Heart left ventricle (tissue), 16 donors: ENCODE measurements at places on chromosomes 16 and 17. TPM values are rescaled to one million over a fixed set of nuclear protein-coding genes. Genes with fewer than 3 reads are reported as not detected.

DNA sequence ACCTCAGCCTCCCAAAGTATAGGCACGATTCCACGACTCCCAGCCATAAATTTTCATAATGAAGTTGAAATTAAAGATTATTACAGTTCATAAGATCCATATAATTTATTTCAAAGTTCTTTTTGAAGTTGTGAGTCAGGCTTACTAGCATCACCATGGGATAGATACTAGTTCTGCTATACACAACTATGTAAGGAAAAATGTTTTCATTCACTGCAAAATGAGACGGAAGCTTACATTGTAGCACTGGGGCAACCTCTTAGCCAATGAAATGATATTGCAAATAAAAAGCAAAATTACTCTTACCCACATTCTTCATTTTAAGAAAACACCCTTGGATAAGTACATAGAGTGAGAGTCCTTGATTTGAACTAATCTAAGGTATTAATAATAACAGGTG lies 18.8 kb upstream of the MARCHF10 start:
- DNase-seq = no peak

DNA sequence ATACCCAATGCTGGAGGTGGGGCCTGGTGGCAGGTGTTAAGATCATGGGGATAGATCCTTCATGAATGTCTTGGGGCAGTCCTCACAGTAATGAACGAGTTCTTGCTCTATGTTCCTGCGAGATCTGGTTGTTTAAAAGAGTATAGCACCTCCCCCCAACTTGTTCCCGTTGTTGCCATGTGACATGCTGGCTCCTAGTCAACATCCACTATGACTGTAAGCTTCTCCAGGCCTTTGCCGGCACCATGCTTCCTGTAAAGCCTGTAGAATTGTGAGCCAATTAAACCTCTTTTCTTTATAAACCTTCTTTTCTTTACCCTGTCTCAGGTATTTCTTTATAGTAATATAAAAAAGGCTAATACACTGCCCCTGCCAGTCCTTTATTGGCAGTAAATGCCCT lies 33.3 kb downstream of the RANBP10 start:
- peak; percentile 53 for DNase-seq

DNA sequence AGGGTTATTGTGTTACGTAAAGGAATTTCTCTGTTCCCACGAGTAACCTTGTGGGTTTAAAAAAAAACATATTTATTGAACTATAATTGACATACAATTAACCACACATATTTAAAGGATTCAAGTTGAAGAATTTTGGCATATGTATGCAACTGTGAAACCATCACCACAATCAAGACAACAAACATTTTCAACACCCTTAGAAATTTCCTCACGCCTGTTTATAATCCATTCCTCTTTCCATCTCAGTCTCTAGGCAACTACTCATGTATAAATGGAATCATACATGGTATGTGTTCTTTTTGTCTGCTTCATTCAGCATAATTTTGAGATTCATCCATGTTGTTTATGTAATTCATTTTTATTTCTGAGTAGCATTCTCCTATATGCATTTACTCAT lies 104.0 kb downstream of the MRTFB start:
- no peak for DNase-seq

DNA sequence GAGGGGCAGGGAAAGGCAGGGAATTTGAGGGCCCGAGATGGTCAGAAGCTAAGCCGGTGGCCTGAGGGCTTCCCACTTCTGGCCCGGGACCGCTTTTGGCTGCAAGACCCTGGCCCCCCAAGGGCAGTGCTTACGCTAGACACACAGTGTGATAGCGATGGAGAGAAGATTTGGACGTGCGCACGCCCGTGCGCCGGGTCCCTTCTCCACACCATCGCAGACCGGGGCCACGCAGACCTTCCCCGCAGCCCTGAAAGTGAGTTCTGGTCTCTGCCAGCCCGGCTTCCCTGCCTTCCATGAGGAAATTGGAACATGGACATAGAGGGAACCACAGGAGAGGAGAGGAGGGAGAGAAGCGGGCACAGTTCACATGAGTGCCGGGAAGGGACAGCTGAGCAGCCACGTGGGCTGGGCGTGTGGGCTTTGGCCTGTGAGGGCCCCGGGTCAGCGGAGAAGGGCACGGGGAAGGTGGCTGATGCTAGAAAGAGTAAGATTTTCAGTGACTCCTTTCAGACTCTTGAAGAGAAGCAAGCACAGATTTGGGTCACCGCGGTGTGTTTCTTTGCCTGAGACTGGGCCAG lies 23.8 kb downstream of the ZFPM1 start:
- DNase-seq = no peak

DNA sequence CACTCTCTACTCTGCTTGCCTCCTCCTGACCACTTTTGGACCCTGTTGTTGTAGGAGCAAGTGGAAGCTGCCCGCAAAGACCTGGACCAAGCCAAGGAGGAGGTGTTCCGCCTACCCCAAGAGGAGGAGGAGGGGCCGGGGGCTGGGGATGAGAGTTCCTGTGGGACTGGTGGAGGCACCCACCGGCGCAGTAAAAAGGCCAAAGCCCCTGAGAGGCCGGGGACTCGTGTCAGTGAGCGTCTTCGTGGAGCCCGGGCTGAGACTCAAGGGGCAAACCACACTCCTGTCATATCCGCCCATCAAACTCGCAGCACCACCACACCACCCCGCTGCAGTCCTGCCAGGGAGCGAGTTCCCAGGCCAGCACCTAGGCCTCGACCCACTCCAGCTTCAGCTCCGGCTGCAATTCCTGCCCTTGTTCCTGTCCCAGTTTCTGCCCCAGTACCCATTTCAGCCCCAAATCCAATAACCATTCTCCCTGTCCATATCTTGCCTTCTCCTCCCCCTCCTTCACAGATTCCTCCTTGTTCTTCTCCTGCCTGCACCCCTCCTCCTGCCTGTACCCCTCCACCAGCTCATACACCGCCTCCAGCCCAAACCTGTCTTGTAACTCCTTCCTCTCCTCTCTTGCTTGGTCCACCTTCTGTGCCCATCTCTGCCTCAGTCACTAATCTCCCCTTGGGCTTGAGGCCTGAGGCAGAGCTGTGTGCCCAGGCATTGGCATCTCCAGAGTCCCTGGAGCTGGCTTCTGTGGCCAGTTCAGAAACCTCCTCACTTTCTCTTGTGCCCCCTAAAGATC lies 11.0 kb upstream of the PHKG2 start:
- no peak for DNase-seq

DNA sequence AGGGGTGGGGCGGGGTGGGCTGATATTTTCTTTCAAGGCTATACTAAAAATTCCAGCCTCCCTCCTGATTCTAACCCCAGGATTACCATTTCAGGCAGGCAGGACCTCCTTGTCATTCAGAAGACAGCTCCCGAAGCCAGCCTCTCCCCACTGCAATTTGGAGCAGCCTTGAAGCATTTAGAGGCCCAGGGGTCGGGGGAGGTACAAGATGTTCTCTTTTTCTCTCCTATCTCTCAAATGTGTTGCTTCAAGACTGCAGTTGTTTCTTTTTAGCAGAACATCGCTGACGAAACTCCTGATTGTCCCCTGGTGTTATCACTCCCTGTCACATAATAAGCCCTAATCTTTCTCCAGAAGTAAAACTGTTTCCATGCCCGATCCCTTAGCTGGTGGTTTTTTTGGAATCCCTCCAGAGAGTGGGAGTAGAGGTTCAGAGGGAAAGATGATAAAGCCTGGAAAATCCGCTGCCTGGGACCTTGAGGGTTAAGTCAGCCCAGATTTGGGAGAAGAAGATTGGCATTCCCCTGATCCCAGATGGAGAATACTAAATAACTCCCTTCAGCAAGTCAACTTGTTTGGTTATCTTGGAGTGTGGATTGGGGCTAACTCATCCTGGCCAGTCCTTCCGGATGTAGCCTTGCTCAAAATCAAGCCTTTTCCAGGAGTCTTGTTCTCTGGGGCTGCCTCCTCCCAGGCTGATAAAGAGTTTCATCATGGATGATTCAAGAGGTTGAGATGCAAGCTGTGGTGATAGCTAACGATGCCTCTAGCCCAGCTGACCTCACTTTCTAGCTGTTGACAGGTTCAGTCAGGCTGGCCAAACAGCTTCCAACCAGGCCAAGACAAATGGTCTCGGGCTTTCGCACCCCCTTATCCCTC lies 71.3 kb downstream of the SOX9 start:
- DNase-seq = no peak

Gene SLC5A10
- not detected for total RNA-seq

Gene BCAR1
- total RNA-seq = 70.4 TPM

Gene KRTAP9-4
- not detected for total RNA-seq
